ENCODE measurements at places on chromosomes 1 and 21.
A peak's percentile ranks its signal among the peaks of the same experiment; 100 is the strongest.

GRCh38 chr21:15355066-15355465 is 290.3 kb upstream of the NRIP1 start:
- no peak for DNase-seq

DNA sequence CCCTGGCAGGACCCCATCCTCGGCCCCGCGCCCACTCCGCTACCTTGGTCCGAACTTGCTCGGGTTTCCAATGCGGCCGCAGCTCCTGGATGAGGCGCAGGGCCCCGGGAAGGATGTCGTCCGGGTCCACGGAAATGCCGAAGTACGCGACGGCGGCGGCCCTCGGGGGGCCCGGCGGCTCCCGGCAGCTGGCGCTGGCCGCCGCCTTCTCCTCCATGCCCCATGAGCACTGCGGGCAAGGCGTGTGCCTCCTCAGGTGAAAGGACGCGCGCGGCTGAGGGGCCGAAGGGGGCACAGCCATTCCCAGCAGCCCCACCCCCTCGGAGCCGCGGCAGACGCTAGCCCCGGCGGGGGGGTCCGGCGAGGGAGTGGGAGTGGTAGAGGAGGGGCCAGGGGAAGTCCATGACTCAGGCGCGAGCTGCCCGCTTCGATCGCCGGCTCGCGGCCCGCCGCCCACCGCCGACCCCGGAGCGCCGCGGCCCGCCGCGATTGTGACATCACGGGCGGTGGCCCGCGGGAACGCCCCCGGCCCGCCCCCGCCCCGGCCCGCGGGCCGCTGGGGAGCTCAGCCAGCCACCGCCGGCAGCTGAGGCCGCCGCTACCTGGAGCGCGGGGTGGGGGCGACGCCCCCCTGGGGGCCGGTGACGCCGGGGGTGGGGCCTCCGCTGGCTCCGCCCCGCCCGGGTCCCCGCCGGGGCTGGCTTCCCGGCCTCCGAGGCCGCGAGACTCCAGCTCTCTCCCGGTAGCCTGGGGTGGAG is at the start of gene ETNK2:
Gene ETNK2, minus strand, starts transcription at position 493 of the 758 bp plus-strand sequence. Its CDS starts 192 bp downstream, at position 301.
- DNase-seq, result no peak

- DNase-seq, result no peak
Measured at GRCh38 chr1:216457356-216457755, 34.1 kb upstream of the USH2A start.

- DNase-seq, result no peak
Measured at GRCh38 chr1:97378596-97378995, 542.2 kb downstream of the DPYD start.

DNA sequence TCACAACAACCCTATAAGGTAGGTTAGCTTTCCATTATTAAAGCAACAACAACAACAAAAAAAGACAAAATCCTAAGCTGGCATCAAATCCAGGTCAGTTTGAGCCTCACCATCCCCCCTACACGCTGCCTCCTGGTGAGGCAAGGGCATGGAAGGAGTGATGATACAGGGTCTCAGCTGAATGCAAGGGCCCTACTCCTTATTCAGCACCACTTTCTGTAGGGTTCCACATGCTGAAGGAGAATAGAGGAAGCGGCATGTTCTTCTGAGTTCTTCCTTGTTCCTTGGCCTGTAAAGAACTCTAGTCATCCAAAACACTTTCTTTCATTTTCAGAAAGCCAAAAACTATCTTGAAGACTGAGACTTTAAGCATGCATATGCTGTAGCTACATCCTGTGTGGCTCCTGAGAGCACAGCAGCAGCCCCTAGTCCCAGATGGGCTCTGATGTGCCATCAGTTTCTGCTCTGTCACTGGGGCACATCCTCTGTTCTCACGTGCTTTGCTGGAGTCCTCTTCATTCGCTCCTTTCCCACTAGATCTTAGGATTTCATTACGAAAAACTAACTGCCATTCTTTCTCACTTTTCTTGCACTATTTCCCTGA is 6.2 kb downstream of the ILDR2 start:
- DNase-seq, result no peak

- DNase-seq, result no peak
Measured at GRCh38 chr1:52032124-52032784, 1.4 kb downstream of the KTI12 start.

DNA sequence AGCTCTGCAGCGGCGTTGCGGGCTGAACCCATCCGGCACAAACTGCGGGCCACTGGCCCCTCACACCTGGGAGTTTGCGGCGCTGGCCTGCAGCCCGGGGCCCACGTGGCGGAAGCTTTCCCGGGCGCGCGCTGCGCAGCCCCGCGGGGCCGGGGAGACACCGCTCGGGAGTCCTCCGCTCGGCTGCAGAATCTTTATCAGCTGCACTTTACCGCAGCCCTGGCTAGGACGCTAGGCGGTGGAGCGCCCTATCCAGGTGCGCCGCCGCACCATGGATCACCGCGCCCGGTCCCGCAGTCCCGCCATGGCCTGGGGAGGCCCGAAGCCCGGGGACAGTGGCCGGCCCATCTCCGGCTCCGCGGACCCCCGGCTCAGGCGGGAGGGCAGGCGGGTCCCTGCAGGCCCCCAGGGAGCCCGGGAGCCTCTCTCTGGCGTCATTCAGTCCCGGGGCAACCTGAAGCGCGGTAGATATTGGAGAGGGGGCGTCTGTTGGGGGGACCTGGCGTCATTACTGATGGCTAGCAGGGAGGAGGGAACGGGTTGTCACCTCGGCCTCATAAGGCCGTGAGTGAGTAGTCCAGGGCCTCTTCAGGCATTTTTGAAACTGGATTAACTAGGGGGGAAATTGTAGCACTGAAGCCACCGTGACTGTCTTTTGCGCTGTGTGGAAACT is 5.7 kb upstream of the OLIG2 start:
- DNase-seq, result no peak

DNA sequence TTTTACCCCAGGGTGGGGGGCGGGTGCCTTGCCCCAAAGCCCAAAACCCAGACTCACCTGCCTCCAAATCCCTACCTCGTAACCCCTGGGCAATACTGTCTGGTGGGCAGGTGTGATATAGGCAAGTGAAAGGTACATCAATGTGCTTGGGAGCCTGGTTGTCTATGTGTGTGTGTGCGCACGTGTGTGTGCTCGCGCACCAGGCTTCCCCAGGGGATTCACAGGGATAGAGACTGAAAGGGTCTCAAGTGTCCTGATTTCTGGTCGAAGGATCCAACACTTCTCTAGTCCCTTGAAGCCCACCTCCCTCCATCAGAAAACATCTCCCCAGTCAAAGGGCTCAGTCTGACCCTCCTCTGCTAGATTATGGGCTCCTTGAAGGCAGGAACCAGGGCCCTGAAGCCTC is 28.9 kb upstream of the EPB41 start:
- DNase-seq, result no peak

- no peak for DNase-seq
Measured at GRCh38 chr1:170494369-170494768, 37.6 kb upstream of the GORAB start.

DNA sequence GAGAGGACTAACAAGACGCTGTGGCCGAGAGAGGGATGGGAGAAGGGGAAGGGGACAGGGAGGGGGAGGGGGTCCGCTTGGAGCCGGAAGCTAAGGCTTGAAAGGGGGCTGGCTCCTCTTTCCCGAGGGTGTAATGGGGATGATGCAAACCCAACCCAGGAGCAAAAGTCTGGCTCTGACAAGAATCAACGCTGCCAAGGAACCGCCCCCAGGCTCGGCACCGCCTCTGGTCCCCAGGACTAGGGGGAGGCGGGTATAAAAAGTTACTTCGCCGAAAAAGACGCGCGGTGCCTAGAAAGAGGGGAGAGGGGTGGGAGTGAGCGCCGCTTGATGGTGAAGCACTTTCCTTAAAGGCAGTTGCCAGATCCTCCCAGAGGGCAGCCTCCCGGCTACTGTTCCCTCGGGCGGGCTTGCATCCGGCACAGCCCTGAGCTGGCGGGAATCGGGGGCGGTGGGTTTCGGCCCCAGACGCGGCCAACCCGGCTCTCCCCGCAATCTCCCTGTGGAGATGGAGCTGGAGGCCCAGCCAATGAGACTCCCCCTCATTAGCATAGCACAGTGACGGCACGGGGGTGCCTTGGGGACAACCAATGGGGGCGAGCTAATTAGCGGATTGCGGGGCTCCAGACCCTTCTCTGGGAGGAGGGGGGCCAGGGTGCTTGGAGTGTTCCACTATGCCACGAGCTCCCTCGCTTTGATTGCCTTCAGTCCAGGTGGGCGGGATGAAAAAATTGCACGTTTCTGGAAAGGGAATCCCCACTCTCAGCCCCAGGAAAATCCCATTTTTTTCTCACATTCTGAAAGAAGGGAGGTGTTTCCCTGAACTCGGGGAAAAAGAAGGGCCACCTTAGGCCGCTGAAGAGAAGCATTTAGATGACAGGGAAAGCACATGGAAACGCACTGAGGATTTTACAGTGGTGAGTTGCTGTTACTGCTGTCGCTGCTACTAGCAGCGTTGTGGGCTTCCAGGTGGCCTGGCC is at the start of gene KCNT2:
Gene KCNT2, minus strand, starts transcription at position 51 of the 980 bp plus-strand sequence. CDS start 131 bp downstream, outside the sequence.
- peak; percentile 15 for DNase-seq

- DNase-seq, result no peak
Measured at GRCh38 chr1:156064615-156065014, 3.7 kb downstream of the RAB25 start.

DNA sequence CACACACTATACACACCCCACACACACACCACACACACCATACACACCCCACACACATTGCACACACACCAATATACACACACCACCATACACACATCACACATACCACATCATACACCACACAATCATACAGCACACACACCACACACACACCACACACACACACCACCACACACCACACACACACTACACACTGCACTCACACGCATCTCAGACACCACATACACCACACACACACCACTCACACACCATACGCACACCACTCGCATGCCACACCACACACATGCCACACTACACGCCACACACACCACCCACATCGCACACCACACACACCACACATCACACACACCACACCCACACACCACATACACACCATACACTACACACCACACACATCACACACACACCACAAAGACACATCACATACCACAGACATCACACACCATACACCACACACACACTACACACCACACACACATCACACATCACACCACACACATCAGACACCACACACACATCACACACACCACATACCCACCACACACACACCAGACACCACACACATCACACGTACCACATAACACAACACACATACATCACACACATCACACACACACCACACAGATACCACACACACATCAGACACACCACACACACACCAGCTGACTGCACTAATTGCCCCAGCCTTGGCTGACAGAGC is 54.6 kb downstream of the HSF2BP start:
- DNase-seq, result no peak

DNA sequence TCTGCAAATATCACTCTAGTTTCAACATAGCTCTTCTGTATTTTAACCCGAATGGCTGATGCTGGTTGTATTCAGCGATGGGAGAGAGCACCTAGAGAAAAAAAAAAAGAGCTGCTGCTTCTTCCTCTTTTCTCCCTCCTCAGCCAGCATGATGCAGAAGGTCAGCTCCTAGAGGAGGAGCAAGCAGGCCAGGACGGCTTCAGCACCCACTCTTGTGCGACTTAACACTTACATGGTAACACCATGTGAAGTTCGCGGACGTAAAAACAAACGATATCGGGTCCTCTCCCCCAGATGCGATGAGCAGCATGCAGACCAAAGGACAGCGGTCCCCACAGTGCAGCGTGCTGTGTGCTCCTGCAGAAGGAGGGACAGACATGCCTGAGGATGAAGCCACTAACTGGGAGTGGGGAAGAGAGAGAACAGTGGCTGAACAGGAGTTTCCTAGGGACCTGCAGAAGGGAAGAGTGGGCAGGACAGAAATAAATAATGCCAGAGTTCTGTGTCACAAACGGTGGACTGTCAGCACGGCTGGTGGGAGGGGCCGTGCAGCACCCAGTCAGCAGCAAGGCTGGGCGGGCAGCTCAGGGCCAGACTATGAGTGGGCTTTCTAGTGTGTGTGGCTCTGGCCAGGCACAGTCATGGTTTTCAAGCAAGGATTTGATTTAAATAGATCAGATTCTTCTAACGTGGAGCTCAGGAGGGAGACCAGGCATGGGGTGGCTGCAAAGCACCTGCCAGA is 11.4 kb upstream of the B3GALT5 start:
- no peak for DNase-seq

GRCh38 chr21:16395285-16395684 is 665.5 kb downstream of the USP25 start:
- DNase-seq, result no peak

DNA sequence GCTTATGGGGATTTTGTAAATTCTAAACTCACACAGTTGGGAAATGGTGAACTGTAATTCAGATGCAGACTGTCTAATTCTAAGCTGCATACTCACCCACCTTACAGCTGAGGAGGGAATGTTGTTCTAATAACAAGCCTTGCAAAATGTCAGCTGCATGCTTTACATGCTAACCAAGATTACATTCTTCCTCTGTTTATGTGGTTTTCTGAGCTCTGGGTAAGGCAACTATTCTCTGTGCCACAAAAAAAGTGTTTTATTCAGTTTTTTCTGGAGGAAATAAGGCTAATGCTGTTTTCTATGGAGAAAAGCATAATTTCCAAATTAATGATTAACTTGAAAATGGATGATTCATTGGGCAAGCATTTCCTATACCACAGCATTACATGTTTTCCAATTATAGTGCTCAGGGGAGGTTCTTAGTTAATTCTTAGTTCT is 64.9 kb downstream of the RGS13 start:
- DNase-seq, result peak; percentile 29

GRCh38 chr1:211610779-211611556 is 32.0 kb upstream of the SLC30A1 start:
- DNase-seq, result no peak

- no peak for DNase-seq
Measured at GRCh38 chr1:32199717-32200072, 700 bp upstream of the CCDC28B start.

GRCh38 chr1:217052196-217052595 is 329.0 kb upstream of the ESRRG start:
- no peak for DNase-seq

Measured in HFF-Myc (cell line).